NCI-H1048 (cell line): ENCODE measurements at places on chromosomes 2 and 18.
A peak's percentile ranks its signal among the peaks of the same experiment; 100 is the strongest.

- no peak for DNase-seq
Observed at GRCh38 chr2:71727562-71727961, 274.2 kb downstream of the DYSF start.

- DNase-seq, result no peak
Observed at GRCh38 chr2:51304311-51304710, 272.4 kb upstream of the NRXN1 start.

DNA sequence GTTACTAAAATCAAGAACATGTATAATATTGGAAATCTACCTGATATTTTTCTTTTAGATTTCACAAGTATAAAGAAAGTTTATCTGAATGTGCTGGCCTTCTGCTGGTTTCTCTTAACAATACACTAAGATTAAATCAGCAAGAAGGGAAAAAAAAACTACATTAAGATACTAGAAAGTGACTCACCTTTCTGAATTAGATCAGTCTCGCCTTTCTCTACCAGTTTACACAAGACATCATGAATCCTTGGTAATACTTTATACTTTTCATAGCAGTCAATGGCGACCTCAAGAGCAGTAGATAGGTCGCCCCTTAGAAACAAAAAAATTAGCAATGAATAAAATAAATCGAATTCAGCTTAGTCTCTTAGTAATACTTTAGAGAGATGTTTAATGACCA is 61.2 kb downstream of the LRPPRC start:
- DNase-seq, result no peak

DNA sequence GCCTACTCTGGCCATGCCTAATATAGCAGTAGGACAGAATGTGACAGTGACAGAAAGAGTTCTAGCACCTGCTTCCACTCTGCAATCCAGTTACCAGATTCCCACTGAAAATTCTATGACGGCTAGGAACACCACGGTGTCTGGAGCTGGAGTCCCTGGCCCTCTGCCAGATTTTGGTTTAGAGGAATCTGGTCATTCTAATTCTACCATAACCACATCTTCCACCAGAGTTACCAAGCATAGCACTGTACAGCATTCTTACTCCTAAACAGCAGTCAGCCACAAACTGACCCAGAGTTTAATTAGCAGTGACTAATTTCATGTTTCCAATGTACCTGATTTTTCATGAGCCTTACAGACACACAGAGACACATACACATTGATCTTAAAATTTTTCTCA is 45.2 kb upstream of the TTR start:
- DNase-seq, result no peak

GRCh38 chr2:235666213-235666781 is 172.5 kb downstream of the AGAP1 start:
- peak; percentile 13 for DNase-seq

- DNase-seq, result no peak
Observed at GRCh38 chr2:16613539-16614011, 52.1 kb downstream of the CYRIA start.

GRCh38 chr2:3189076-3189591 is 188.5 kb downstream of the EIPR1 start:
- no peak for DNase-seq

DNA sequence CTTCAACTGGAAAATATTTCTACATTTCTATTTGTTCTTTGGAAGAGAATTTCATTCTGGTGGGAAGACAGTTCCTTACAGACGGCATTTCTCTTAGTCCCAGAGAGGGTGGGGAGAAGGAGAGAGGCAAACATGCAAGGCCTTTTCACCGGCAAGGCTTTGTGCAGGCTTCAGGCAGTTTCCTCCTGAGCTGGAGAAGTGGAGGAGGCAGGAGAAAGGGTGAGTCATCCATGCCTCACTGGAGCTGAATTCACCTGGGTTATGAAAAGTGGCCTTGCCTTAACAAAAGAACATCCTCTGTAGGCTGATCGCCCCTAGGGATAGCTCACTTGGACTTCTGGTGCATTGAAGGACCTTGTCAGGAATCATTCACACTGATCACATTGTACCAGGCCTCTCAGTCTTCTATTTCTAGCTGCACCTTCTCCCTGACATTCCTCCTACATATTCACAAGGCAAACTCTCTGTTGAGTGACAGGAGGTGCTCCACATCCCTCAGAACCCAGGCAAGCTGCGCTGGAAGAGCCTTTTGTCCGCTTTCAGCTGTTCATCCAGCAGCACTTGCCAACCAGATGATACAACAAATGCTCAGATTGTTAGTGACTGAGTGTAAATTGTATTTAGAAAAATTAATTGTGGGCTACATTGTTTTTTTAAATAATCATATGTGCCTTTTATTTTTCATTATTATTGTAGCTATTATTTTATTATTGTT is 796.1 kb downstream of the DCDC2C start:
- DNase-seq, result no peak

DNA sequence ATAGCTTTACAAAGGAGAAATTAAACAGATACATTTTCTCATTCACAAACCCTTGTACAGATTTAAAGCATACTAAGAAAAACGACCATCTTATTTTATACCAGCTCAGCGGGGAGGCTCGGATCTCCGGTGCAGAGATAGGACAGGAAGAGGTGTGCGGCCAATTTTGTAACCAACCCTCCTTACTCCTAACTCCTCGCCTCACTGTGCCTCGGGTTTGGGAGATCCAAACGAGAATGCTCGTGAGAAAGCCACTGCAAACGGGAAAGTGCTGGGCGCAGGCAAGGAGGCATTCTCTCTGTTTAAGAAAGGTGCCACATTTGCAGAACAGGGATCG is 1.2 kb downstream of the KDSR start:
- DNase-seq, result no peak

- no peak for DNase-seq
Observed at GRCh38 chr2:238107525-238108422, 7.6 kb downstream of the ESPNL start.

GRCh38 chr18:38170845-38171244 is 605.2 kb upstream of the CELF4 start:
- DNase-seq, result no peak

- no peak for DNase-seq
Observed at GRCh38 chr2:32838418-32838817, 108.3 kb upstream of the LTBP1 start.

DNA sequence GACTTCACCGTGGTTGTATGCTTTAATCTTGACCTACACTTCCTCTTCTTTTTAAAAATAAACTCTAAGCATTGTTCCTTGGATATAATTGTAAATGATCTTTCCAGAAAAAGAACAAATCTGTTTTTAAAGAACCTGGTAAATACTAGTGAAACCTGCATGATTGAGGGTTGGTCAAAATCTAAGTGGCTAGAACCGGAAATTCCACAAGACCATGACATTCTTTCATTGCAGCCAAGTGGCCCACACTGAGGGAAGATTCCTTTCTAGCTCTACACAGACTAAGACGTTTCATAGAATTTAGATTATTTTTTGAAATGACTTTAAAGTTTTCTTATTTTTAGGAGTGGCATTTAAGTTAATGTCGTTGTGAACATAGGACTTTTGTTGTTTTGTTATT is 356.7 kb downstream of the NYAP2 start:
- DNase-seq, result no peak

DNA sequence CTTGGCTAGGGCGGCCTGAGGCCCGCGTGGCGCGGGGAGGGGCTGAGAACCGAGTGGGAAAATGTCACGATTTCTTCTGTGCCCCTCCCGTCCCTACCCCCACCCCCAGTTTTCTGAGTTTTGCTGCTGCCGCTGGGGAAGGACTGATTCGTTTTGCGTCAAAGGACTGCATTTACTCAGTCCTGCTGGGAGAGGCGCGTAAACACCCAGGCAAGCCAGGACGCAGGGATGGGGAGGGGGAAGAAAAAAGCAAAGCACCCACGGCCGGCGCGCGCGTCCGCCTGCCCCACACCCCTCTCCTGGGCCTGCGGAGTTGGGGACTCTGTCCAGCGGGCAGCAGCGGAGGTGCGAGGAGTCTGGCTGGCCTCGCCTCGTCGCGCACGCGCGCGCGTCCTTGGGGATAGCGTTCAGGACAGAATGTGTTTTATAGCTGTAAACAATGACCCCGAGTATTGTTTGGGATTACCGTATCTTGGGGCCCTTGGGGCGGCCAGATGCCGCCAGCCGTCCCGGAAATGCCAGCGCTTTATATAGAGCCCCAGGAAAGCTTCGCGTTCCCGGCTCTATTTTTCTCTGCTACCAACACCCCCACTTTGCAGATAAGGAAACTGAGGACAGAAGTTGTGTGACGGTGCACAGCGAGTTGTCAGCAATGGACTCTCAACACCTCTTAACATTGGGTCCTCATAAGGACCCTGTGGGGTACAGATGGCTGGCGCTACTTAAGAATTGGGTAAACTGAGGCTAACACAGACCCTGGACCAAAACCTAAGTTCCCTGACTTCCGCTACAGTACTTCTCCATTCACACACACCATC is 1.7 kb upstream of the FOSL2 start:
- no peak for DNase-seq

GRCh38 chr2:202450785-202451184 is 74.7 kb downstream of the BMPR2 start:
- no peak for DNase-seq

GRCh38 chr2:241547781-241548450 is 10.6 kb upstream of the BOK start:
- DNase-seq, result no peak

DNA sequence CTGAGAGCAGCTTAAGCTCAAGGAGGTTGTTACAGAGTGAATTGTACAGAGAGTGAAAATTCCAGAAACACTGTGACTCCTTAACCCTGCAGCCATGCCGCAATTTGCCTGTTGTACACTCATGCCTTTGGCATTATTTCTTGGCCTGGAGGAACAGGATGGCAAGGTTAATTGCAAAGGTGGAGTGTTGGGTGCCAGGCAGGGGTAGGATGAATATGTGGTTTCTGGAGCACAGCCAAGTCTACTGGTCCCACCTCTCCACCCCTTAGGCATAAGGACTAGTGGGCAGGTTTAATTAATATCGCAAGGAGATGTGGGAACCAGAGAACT is 250.2 kb downstream of the LRRTM1 start:
- no peak for DNase-seq

GRCh38 chr2:96957244-96957643 is 29.1 kb downstream of the FAM178B start:
- no peak for DNase-seq

GRCh38 chr18:43563780-43564179 is 286.5 kb upstream of the SYT4 start:
- no peak for DNase-seq

GRCh38 chr18:8045160-8045883 is 478.2 kb downstream of the PTPRM start:
- DNase-seq, result no peak

DNA sequence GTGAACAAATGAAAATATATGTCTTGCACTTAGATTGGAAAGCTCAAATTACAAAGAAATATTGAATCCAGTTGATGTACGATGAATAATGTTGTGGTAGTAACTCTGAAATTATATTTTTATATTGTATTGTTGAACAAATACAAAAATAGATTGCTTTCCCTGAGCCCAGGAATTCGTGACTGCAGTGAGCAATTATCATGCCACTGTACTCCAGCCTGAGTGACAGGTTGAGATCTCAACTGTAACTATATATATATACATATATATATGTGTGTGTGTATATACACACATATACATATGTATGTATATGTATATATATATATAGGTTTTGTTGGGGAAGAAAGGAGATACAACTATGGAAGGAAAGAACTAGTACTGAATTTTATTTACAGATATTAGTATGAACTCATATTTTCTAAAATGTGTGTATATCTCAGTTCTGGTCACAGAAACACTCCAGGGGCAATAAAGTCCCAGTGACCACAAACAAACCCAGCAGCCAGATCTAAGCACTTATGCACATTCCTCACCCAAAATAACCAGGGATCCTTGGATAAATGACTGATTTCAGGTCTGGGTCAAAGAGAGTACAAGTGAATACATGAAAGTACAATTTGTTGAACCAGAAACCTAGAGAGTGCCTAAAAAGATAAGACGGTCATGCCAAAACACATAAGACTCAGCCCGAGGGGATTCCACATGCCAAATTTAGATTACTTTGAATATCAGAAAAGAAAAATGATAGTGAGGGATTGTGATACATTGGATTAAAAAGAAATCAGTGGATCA is 146.3 kb downstream of the TMX3 start:
- DNase-seq, result no peak

DNA sequence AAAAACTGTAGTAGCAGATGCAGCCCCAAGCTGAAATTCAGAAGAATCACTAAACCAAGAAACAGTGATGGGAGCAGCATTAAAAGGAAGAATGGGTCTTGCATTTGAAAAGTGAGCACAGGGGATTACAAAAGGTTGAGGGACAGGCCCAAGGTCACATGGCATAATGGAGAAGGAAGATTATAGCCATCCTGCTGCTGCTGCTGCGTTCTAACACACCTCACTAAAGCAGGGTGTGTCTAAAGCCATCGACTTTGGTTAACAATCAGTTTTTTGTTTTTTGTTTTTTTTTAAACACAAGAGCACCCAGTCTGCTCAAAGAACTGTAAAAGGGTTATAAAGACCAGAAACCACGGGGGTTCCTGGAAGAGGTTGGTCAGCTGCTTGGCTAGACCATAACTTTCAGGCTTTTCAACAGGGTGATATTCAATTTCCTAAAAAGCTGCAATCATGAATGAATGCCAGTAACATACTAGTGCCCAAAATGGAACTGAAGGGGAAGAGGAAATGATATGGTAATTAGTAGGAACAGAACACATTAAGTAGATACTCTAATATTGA is 102.6 kb downstream of the MYO5B start:
- DNase-seq, result no peak

DNA sequence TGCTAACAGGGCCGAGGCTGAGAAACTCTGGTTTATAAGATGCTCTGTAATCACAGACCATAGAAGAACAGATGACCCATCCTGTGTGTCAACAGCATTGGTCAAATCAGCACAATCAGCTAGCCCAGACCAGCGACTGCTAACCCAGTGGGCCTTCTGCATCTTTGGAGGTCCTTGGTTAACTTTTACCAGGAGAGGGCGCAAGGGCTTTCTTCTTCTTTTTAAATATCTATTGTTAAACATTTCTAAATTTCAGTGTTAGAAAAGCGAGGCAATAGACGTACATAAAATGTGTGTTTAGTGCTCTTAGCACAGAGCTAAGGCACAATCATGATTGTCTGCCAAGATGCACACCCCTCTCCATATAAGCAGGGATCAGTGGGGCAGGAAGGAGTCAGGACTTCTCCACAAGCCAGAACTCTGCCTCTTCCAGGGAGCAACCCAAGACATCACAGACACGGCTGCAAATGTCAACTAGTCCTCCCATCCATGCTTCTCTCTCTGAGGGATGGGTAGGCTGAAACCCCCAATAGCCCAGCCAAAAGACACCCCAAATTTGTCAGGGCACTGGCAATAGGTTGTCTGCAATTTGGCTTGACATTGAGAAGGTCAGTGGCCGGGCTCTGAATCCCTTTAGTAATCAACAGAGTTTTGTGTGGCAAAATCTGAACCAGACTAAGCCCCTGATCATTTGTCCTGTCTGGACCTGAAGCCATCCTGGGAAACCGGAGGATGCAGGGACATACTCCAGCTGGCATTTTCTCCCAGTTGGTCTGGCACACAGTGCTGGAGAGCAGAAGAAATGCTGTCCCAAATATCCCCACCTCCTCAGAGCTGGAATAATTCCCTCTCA is 188.2 kb downstream of the BCL2 start:
- no peak for DNase-seq

DNA sequence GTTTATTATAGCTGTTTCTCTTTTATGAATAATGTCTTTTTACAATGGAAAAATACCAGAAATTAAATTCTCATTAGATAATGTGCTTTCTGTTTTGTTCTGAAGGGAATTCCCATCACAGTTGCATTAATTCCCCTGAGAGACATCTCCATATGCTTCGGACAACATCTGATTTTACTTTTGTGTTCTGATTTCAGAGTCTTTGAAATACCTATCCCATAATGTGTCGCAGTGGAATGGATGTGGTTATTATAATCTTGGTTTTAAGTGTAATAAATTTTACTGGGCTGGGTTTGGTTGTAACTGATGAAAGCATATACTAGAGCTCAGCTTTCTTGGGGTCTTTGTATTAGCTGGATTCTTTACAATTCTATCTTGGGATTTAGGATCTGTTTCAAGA is 12.5 kb downstream of the SPTBN1 start:
- DNase-seq, result no peak
